ENCODE measurements at places on chromosomes 1 and 21.

DNA sequence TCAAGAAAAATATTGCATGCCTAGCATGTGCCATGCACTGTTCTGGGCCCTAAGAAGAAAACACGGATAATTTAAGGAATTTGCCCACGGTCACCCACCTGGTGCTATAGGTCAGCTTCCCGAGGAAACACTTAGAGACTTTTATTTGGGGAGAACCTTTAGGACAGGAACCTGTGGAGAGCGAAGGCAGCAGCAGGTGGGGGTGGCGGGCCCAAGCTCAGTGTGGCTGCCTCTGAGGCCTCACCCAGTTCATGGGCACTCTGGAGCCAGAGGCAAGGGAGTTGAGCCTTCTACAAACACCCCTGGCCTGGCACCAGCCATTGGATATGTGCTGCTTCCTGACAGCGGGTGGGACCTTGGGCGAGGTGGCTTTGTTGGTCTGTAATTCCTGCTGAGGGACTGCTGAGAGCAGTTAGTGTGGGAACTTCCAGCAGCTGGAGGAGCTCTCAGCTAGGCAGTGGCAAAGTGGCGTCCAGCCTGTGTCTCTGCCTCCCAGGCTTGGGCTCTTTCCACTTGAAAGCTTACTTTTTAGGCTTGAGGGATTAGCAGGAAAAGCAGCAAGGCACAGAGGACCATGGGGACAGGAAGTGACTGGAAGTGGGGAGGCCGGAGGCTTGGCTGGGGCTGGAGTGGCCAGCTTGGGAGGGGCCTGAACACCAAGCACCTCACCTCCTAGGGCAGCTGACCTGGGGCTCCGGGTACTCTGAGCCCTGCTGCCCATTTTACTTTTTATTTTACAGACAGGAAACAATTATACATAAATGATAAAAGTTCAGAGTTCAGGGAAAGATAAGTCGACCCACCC is 19.1 kb downstream of the MRPL37 start:
- no peak for DNase-seq

- DNase-seq, result no peak
Measured at GRCh38 chr1:8597455-8597854, 220.0 kb downstream of the RERE start.

DNA sequence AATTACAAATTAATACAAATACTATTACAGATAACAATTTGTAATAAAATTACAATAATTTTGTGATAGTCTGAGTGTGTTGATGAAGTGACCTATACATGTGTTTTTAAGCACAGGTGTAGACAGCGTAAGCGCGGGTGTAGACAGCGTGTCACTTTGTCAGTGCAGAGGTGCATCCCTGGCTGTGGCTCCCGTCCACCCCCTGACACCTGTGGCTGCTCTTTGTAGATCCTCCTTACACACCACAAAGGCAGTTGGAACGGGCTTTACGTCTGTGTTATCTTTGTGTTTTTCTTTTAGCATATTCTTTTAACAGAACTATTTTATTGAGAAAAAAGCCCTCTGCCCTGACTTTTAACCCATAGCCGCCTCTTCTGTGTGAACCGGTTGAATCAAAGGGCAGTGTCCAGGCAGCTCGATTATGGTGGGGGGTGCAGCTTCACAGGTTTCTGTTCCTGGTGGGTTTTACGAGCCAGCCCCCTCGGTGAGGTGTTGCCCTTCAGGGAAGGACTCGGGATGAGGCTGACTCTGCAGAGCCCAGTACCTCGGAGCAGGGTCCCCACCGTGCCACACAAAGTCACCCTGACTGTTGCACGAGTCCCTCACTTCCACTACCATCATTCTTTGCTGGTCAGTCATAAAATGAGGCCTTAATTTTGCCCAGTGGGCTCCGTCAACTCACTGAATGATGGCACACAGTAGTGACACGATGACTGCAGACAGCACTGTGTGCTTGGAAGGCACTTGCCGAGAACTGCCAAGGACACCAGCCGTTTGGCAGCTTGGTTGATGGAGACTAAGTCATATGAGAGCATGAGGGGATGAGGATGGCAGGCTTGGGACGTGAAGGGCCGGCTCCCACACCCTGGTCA is 86.4 kb upstream of the COL6A1 start:
- no peak for DNase-seq

GRCh38 chr1:58108783-58109182 is 437.7 kb downstream of the OMA1 start:
- no peak for DNase-seq

GRCh38 chr1:37513795-37514349 is 694 bp downstream of the MEAF6 start:
- no peak for DNase-seq

DNA sequence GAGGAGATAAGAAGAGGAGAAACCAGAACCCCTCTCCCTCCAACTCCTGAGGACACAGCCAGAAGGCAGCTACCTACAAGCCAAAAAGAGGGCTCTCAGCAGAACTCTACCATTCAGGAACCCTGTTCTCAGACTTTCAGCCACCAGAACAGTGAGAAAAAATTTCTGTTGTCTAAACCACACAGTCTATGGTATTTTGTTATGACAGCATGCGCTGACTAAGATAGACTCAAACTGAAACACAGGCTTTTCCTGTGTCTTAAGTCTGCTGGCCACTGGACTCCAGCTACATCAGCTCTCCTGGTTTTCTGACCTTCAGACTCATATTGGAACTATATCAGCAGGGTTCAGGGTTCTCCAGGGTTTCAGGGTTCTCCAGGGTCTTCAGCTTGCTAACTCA is 126.5 kb upstream of the TNFSF4 start:
- DNase-seq, result no peak

DNA sequence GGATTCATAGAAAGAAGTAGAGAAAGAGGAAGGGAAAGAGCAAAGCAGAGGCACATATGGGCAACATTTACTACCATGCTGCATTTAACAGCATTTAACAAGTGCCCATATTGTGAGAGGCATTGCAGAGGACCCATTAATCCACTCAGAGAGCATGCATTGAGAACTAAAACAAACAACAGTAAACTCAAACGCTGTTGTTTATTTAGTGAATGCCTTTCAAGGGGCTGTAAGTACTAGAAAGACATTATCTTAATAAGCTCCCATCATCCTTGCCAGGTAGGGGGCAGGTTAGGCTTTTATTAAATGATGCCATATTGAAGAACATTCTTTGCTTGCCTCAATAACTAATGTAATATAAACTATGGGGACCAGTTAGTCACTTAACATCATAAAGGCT is 254.3 kb upstream of the DAB1 start:
- DNase-seq, result peak; percentile 76

DNA sequence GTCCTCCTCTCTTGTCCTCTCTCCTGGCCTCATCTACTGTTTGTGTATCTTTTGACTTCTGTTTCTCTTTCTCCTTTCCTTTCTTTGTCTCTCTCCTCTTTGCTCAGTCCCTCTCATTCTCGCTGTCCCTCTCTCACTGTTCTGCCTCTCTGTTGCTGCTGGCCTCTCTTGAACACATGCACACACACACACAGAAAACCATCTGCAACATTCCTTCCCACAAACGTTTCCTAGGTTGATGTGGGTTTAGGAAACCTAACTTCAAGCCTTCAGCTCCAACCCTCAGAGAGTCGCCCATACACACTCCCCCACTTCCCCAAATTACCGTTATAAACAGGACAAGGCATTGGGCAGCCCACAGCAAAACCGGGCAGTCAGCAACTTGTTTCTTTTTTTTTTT is 10.9 kb upstream of the SSBP3 start:
- DNase-seq, result no peak

DNA sequence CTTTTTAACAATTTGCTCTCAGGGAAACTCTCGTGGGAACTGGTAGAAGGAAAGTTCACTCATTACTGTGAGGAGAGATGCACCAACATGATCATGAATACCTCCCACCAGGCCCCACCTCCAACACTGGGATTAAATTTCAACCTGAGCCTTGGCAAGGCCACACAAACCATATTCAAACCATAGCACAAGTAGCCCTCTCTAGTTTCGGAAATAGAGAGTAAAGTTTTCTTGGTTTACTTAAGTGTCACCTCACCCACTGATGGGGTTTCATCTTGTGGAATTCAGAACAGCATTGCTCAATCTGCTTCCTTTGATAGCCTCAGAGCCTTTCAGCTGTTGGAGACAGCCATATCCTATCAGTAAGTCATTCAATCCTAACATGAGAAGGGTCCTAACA is 25.5 kb upstream of the CCSAP start:
- no peak for DNase-seq

GRCh38 chr1:220222939-220223338 is 49.3 kb downstream of the RAB3GAP2 start:
- DNase-seq, result no peak

- no peak for DNase-seq
Measured at GRCh38 chr1:221672239-221672645, 69.6 kb downstream of the DUSP10 start.

GRCh38 chr1:78377356-78377928 is 113.3 kb upstream of the PTGFR start:
- no peak for DNase-seq

- DNase-seq, result no peak
Measured at GRCh38 chr21:46489800-46490199, 31.1 kb downstream of the DIP2A start.

GRCh38 chr1:243335292-243335691 is 79.5 kb downstream of the SDCCAG8 start:
- no peak for DNase-seq

DNA sequence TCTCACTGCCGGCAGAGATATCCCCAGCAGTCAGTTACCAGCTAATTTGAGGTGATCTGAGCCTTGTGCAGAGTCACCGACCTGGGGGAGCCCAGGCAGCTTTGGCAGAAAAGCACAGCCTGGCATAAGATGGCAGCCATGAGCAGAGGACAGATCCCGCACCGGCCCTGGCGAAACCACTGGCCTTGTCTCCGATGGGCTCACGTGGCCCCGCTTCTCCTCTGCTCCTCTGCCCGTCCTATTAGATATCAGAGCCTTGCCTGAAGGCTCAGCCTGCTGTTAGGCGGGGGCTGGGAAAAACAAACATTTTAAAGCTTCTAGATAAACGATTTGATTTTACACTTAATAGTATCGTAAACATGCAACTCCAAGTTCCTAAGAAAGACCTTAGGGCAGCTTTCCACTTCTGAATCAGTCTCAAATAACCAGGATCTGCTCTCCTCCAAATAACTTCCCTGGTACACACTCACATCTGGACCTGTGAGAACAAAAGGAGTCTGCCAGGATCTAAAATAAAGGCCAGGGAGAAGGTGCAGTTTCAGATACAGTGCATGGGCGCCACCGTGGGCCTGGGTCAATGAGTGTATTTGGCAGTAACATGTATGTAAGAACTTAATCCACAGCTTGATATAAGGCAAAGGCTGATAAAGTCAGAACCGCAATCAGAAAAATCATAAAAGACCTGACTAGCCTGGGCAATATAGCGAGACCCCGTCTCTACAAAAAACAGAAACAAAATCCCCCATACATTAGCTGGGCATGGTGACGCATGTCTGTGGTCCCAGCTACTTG is 10.0 kb downstream of the EDARADD start:
- DNase-seq, result no peak

All from NCI-H1436 treated with DMSO at 0.1 percent for 48 hours (cell line).